ENCODE measurements at places on chromosomes 4 and X.

GRCh38 chr4:149715822-149716585, 99.6 kb downstream of the IQCM start:
- no peak for DNase-seq

GRCh38 chr4:22695029-22695428, 2.3 kb downstream of the GBA3 start:
- DNase-seq: no peak

DNA sequence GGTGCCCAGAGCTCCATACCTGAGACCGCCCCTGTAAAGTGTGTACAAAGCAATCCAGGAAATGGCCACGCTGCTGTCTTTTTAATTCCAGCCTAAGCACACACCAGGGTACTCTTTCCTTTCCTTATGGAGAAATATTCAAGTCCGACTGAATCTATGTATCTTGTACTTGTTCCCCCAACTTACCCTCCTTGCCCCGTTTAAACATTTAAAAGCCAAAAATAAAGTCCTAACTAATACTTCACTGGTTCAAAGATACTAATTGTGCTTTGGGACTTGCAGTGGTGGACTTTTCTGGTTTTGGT, 731 bp upstream of the AMMECR1 start:
- no peak for DNase-seq

DNA sequence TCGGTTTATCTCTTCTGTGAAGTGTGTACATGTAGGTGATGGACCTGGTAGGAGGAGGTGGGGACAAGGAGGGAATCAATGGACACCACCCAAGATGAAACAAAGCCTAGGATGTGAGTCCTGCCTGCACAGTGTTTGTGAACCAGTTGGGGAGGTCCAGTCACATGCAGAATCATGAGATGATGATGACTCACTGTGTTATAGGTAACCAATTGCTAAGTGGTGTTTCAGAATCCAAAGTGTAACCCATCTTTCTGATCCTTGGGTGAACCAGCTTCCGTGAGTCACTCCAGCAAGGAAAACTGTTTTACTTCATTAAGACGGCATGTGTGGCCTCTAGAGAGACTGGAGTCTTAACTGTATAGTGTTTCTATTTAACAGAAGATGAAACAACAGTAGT, 57.9 kb upstream of the HPF1 start:
- DNase-seq: no peak

DNA sequence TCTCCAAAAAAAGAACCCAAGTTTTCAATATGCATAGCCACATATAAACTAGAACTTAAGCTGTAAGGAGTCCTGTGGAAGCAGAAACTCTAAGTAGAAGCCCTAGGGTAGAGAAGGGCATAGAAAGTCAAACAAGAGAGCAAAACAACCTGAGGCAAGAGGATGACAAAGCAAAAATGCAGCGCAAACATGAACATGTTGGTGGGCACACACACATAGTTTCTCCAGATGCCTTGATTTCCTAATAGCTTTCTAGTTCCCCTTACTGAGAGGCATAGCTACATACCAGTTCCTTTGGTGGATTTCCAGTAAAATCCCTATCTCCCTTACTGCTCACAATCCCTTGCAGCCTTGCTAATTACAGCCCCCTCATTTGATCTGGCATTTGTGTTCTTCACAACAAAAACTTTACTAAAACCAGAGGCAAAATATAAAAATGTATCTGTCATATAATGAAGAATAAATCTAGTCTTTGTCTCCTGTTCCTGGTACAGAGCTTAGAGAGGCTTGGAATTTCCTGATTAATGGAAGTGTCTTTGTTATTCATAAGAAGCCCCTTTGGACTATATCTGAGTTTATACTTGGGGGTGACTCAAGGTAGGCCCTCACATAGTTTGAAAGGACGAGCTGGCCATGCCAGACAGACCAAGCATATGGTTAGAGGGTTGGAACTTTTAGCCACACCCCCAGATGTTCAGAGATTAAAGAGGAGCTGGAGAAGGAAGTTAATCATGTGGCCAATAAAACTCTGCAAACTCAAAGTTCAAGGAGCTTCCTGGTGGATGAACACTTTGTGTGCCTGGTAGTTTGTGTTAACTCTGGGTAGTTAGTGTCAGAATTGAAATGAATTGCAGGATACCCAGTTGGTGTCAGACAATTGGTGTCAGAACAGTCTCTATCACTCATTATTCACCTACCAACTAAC, 52.7 kb upstream of the ZCCHC13 start:
- DNase-seq: no peak

GRCh38 chr4:127509155-127509554, 123.6 kb upstream of the INTU start:
- DNase-seq: no peak

DNA sequence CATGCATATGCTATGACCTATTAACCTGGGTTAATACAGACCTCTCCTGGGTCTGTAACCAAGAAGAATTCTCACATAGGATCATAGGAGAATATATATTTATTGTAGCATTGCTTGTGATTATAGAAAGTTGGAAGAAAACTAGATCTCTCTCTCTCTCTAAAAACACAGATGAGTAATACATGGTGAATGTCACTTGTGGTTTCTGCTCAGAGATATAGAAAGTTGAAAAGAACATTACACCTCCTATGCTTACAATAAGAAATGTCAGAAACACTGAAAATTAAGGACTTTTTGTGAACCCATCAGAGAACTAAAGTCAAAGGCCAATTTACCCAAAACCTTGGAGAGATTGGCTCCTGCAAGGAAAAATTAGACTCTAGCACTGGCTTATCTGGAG, 1389.5 kb downstream of the FAM133A start:
- DNase-seq: no peak

DNA sequence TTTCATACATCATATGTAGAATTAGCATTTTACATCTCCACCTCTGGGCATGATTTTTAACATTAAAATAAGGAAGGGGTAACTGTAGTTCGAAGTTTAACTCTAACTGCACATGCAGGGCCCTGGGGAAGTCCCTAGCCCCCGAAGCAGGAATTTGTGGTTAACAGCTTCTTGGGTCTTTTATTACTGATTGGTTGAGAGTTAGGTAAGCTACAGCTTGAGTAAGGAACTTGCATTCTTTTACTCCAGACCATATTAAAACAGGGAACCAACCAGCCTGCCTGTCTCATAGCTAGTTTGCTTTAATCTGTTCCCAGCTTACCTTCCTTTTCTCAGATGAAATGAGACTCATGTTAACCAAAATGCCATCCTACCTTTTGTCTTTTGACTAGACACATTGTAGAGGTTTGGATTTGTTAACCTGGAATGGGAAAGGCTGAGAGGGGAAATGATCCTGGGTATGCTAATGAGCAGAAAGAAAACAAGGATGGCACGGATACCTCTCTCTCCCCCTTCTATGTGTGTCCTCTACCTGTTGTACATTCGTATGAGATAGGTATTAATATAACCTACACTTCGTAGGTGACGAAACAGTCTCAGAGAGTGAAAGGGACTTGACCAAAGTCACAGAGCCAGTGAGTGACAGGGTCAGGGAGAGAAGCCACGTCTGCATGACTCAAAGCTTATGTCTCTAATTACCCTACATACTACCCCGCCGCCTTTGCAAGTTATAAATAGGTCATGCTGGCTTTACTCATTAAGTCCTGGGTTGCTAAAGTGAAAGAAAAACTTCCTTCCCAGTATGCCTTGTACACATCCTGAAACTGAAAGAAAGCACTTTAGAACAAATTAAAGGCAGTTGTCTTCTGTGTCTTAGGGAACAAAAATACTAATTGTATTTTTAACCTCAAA, 119.5 kb upstream of the AFF2 start:
- DNase-seq: no peak

DNA sequence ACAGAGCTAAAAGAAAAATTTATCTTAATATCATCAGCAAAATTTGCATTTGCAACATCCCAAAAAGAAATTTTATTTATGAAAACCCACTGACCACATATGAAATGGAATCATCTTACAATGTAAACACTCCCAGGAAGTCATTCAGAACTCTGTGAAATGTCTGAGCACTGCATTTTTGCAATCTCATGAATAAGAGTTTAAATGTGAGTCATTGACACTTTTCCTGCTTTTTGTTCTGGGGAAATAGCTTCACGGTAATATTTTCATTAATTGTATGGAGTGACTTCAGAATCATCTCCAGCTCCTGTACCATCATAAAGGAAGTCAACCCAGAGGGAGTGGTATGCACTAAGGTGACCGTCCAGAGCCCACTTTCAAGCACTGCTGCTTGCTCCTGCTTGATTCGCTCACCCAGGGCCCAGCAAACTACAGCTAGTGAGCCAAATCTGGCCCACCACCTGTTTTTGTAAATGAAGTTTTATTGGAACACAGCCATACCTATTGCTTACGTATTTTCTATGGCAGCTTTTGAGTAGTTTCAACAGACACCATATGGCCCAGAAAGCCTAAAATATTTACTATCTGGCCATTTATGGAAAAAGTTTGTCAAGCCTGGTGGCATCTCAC, 17.2 kb downstream of the EDNRA start:
- no peak for DNase-seq

DNA sequence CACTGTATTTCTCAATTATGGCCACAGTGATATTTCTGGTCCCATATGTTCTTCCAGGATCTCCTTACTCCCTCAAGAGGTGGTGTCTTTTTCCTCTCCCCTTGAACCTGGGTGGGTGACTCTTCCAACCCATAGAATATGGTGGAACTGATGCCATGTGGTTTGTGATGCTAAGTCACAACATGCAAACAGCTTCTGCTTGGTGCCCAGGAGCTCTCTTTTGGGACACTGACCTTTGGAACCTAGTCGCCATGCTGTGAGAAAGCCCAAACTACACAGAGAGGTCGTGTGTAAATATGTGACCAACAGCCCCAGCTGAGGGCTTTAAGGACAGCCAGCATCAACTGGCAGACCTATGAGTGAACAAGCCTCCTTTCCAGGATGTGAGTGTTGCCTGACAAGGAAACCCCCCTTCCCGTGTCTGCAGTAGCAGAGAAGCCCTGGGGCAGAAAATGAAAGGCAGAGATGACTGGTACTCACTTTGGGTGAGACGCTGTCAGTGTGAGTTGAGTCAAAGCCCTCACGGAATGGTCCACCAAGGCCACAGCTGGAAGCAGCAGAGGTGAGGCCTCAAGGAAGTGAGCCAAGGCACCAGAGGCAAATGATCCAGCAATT, 223.4 kb downstream of the BCOR start:
- no peak for DNase-seq

GRCh38 chr4:16537926-16538325, 311.7 kb upstream of the TAPT1 start:
- DNase-seq: no peak

GRCh38 chr4:182083671-182084410, 159.4 kb upstream of the TENM3 start:
- DNase-seq: no peak

GRCh38 chr4:82802911-82803310, 4.3 kb upstream of the SCD5 start:
- no peak for DNase-seq

DNA sequence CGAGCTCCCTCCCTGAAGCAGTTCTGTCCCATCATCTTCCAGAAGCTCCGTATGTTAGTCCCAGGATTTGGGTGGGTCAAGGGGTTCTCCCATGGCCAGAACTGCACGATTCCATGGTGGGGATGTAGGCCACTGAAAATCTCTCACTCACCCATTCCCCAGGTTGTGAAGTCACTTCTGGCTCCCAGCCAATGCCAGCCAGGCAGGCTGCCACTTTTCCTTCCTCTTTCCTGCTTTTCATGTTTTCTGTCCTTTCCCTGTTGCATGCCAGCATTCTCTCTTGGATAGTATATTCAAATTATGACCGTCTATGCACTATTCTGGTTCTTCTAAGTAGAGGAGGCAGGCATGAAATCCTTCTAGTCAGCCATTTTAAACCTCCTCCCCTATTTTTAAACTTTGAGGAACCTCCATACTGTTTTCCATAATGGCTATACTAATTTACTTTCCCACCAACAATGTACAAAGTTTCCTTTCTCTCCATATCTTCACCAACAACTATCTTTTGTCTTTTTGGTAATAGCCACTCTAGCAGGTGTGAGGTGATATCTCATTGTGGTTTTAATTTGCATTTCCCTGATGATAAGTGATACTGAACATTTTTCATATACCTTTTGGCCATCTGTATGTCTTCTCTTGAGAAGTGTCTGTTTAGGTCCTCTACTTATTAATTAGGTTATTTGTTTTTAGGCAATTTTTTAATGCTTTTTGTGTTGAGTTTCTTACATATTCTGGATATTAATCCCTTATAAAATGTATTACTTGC, 182.1 kb upstream of the TET2 start:
- DNase-seq: no peak

- no peak for DNase-seq
Observed at GRCh38 chr4:26105815-26106699, 192.0 kb downstream of the SMIM20 start.

- DNase-seq: peak; percentile 24
Observed at GRCh38 chr4:244471-244870, 60.8 kb downstream of the ZNF732 start.

DNA sequence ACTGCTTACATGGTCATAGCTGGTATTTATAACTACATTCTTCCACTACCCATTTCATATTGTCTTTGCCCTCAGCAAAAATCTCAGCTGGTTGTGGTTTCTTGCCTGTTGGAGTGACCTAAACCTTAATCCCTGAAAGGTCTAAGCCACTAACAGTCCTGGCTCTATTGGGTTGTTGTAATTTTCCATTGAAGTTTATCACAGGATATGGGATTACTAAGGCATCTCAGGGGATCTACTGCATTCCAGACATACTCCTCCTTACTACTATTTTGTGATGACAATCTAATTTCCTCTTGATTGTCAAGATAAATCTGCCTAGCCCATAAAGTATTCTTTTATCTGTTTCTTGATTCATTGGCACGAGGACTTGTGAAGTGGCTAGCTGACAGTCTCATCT, 6.2 kb upstream of the OSTC start:
- DNase-seq: no peak

GRCh38 chrX:65688403-65688871, 21.0 kb downstream of the MSN start:
- DNase-seq: no peak

- no peak for DNase-seq
Observed at GRCh38 chr4:41297832-41298231, 41.1 kb downstream of the UCHL1 start.

GRCh38 chrX:154010330-154011087, 9.2 kb downstream of the IRAK1 start:
- no peak for DNase-seq

- no peak for DNase-seq
Observed at GRCh38 chr4:102174719-102175189, 170.5 kb downstream of the SLC39A8 start.

- DNase-seq: no peak
Observed at GRCh38 chr4:2186133-2186864, 55.6 kb downstream of the HAUS3 start.

- no peak for DNase-seq
Observed at GRCh38 chrX:65528293-65528692, 6.3 kb downstream of the LAS1L start.

GRCh38 chr4:183130328-183131155, 31.5 kb downstream of the WWC2 start:
- no peak for DNase-seq

- DNase-seq: no peak
Observed at GRCh38 chrX:46959985-46960700, 47.9 kb downstream of the JADE3 start.

DNA sequence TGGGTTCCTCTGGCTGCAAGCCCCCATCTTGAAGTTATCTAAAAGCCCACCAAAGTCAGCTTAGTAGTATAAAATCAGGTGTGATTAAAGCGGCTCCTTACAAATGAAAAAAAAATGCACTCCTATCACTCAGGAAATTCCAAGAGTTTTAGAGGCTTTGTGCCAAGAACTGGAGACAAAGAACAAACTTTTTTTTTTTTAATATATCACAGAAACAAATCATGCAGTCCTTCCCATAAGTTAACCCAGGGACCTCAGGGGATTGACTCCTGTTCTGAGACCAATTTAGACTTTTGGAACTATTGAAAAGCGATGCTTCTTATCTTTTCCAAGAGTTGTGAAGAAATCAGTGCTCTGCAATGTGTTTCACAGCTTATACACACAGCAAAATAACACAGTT, 53.6 kb downstream of the HHIP start:
- no peak for DNase-seq

Measured in NCI-H1436 (cell line).